ENCODE measurements at places on chromosomes 7 and 10.

GRCh38 chr10:61135276-61135721 lies 191.3 kb upstream of the RHOBTB1 start:
- no peak for DNase-seq

DNA sequence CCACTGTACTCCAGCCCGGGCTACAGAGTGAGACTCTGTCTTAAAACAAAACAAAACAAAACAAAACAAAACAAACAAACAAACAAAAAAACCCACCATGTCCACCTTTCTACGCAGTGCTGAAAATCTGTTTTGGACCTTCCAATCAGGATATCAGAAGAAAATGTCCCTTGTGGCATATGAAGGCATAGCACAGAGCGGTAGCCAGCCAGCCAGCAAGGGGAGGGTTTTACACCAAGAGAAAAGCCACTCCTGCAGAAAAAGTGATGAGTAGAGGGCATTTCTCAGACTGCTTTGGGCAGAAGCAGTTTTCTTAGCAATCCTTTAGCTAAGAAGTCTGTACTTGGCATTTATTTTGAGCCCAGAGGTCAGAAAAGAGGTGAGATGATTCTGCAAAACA lies 612.2 kb downstream of the TYW1 start:
- no peak for DNase-seq

- DNase-seq: no peak
Measured at GRCh38 chr10:109245821-109246220, 677.5 kb downstream of the XPNPEP1 start.

- DNase-seq: no peak
Measured at GRCh38 chr7:130875901-130876300, 141.9 kb upstream of the KLF14 start.

- DNase-seq: no peak
Measured at GRCh38 chr10:62393237-62393636, 19.1 kb downstream of the ZNF365 start.

DNA sequence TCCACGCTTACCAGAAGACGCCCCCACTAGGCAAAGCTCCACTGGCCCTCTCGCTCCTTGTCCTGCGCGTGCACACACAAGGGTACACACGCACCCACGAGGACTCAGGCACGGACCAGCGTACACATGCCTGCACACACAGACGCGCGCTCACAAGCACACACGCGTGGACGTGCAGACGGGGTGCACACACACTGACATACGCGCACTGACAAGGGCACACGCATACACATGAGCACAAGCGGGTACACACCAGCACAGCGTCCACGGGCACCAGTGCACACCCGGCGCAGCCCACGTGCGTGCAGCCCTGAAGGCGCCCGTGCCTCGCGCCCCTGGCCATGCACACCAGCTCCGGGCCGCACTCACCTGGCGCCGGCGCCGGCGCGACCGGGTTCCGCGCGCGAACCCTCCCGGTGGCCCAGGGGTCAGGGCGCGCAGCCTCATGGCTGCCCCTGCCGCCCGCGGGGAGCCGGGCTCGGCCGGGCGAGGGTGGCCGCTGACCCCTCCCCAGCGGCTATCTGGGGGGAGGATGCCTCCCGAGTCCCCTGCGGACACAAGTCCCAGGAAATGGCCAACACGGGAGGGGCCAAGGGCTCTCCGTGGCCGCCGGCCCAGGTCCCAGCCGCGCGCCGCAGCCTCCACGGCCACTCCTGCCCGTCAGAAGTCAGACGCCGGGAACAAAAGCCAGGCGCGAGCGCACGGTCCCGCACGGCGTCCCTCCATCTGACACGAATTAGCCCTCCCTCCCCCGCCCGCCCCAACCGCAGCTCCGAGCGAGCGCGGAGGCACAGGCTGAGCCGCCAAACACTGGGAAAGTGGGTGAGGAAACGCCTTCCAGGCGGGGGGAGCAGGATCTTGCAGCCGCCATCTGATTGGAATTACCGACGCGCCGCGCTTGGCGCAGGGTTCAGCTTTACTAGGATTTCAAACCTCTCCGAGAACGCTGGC lies 45.0 kb downstream of the TNS3 start:
- no peak for DNase-seq

GRCh38 chr7:19304086-19304485 lies 158.9 kb upstream of the FERD3L start:
- no peak for DNase-seq

- no peak for DNase-seq
Measured at GRCh38 chr7:51340936-51341335, 24.3 kb upstream of the COBL start.

DNA sequence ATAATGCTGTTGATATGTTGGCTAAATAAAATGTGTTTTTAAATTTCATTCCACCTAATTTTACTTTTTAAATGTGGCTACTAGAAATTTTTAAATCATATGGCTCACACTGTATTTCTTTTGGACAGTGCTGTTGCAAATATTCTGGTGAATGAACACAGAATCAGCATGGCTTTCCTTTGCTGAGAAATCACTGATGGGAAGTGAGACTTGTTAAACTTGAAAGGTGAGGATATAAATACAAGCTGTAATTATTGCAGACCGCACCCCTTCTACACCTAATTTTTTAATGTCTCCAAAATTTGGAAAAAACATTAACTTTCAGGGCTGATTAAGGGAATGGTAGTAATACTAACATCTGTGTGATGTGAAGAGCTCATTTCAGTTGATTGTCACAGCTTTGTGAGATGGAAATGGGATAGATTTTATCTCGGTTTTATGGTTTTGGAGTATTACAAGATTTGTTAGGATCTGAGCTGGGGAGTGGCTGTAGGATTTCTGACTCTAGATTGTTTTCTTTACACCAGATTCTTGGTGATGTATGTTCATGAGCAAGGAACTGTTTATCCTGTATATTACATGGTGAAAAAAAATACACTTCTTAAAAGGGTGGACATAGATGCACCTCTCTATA lies 1.3 kb downstream of the MIOS start:
- no peak for DNase-seq

- DNase-seq: peak; percentile 39
Measured at GRCh38 chr7:30285536-30286284, 1.3 kb downstream of the ZNRF2 start.

GRCh38 chr7:12987238-12987637 lies 299.8 kb downstream of the ARL4A start:
- DNase-seq: no peak

DNA sequence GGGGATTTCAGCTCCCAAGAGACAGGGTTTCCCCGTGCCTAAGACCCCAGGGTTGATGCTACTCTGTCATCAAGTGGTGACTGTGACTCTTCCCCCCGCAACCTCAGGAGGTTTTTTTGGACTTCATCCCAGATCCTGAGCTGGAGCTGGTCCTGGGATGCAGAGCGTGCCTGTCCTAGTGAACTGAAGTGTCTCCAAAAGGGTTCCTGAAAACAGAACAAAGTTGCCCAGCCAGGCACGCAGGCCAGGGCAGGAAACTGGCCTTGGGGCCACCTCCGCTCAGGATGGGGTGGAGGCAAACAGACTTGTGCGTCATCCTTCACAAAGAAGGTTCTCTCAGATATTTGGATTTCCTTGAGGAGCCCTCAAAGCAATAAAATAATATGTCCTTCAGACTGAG lies 118.9 kb downstream of the ITIH5 start:
- DNase-seq: no peak

- DNase-seq: no peak
Measured at GRCh38 chr7:976901-977325, 1.6 kb upstream of the COX19 start.

GRCh38 chr7:105760551-105761447 lies 115.6 kb downstream of the ATXN7L1 start:
- DNase-seq: no peak

GRCh38 chr7:90709501-90710465 lies 113.7 kb downstream of the CDK14 start:
- DNase-seq: no peak

GRCh38 chr10:124484661-124485060 lies 23.0 kb downstream of the LHPP start:
- DNase-seq: no peak

DNA sequence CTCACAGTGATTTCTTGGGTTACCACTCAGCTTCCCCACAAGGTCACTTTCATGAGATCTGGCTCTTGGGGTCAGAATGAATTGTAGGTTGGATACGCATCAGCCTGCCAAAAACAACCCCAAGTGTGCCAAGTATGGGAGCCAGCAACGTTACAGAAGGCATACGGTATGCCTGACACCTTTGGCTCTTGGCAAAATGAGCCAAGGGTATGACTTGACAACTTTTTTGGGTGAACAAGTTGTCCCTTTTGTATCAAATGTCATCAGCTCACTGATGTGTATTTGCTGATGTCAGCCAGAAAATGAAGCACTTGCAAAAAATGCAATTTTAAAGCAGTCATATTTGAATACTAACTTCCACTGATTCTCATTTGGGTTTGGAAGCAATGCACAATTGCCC lies 168.4 kb downstream of the CACNB2 start:
- DNase-seq: no peak

DNA sequence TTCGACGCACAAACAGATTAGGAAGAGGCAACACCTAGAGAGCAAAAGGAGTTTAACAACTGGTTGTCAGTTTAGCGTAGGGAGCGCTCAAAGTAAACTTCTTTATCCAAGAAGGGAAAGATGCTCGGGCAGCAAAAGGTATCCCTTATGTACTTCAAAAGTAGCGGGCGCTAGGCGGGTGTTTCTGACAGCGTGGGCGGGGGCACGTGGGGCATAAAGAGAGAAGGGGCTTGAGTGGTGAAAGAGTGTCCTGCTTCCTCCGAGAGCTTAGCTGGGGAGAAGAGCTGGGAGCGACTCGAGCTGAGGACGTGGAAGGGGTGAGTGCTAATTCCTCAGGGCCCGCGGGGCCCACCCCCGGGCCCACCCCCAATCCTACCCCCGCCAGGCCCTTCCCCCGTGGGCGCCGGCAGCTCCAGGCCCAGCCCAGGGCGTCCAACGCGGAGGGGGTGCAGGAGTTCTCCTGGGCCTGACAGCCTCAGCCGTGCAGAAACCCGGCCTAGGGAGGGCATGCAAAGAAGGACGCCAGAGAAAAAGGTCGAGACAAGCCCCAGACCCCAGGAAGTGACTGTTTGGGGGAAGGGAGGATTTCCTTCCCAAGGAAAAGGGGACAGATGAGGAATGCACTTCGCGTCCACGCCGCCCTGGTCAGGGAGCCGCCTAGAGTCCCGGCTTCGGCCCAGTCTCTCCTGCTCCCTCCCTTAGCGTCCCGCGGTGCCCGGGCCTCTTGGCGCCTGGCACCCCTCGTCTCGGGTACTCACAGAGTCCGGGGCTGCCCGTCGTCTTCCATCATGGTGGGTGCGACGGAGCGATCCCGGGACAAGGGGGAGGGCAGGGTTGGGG lies 868 bp downstream of the TIAL1 start:
- peak; percentile 54 for DNase-seq

- no peak for DNase-seq
Measured at GRCh38 chr7:37643876-37644275, 39.7 kb upstream of the GPR141 start.

DNA sequence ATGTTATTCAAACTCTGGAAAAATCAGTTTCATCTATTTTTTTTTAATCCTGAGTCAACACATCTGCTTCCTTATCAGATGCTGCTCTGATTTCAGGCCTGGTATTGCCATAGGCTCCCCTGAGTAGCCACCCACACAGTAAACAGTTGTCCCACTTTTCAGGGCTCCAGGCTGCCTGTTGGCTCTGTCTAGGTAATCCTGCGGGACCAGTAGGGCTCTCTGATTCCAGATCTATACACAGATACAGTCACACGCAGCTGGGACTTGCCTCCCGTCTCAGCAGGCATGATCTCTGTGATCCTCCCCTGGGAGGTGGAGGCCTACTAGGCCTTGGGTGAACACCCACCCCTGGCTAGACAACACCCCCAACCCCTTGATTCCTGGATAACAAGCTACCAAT lies 206.1 kb downstream of the CREB5 start:
- DNase-seq: no peak

- DNase-seq: no peak
Measured at GRCh38 chr7:151941009-151941408, 15.2 kb upstream of the GALNTL5 start.

- DNase-seq: no peak
Measured at GRCh38 chr7:3005257-3005656, 38.4 kb downstream of the CARD11 start.

DNA sequence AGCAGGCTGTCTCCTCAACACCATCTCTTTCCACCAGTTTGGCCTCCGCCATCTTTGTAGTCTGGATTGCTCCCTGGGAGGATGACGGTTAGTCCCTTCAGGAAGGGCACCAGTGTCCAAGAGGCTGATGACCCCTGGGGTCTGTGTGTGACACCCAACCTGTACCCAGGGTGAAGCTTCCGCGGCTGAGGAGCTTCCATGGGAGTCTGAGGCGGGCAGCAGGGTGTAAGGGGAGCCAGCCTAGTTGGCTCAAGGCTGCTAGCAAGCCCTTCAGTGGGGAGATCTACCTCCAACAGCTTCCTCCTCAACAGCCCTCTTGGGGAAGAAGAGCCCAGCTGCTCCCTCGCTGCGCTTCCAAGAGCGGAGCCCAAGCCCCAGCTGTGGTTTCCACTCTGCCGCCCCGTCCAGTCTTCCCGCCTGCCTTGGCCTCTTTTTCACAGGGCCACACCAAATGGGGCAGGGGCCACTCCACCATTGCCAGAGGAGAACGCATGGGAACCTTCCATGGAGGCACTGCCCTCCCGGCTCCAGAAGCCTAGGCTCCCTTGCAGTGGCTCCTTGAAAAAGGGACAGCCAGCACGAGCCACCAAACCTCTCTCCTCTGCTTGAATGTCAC lies 57.4 kb downstream of the TMEM209 start:
- no peak for DNase-seq

GRCh38 chr10:70480239-70480861 lies 1.8 kb downstream of the PALD1 start:
- DNase-seq: no peak

- no peak for DNase-seq
Measured at GRCh38 chr7:130278860-130279259, 12.2 kb downstream of the CPA2 start.

GRCh38 chr7:150972023-150972468 lies 6.1 kb downstream of the KCNH2 start:
- DNase-seq: no peak

- no peak for DNase-seq
Measured at GRCh38 chr10:52312942-52313255, 1.2 kb upstream of the DKK1 start.

DNA sequence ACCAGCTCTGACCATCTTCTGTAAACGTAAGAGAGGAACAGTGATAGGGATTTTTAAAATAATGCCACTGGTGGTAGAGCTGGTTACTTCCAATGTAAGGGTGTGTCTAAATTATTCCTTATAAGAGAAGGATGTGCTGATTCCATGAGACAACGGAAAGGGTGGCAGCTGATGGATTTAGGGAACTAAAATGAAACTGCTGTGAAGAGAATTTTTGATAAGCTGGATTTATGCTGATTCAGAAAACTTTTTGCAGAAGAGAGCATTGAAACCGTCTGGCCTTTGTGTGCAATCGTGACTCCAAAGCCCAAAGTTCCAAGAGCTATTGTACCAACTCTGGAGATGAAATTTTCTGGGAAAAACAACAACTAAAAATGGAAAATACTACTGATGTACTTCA lies 301.0 kb downstream of the PRPF18 start:
- DNase-seq: no peak

GRCh38 chr10:54063514-54063913 lies 737.5 kb downstream of the PCDH15 start:
- DNase-seq: no peak
